ENCODE measurements at places on chromosomes 16 and 17.

- DNase-seq: peak; percentile 22
Measured at GRCh38 chr17:15124746-15125145, 140.4 kb downstream of the PMP22 start.

DNA sequence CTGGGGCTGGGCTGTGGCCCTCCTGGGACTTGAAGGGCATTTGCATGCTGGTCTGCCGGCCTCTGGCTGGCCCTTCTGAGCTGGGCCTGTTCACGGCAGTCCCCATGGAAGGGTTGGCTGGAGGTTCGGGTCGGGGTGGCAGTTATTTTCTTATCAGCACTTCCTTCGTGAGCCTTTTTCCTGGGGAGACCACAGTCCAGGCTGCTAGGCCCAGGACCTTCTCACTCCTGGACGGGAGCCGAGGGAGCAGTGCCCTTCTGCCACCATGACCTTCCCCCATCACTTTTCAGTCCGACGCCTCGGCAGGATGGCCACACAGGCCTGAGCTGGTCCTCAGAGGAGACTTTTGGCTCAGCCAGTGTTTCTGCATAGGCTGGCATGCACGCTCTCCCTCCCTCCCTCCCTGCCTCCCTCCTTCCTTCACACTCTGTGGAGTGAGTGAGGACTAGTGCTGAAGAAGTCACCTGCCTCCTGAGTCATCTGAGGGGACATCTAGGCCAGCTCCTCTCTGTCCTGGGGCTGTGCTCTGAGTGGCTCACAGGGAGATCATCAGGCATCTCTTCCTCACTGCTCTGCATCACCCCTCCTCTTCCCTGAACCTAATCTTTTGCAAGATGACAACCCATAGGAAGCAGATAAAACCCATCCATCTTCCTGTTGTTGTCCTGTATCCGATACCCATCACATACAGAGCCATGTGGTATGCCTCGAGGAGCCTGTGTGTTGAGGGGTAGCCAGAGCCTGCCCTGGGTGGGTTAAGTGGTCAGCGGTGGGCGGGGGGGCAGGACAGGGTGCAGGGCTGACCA, 109.7 kb downstream of the RAP1GAP2 start:
- no peak for DNase-seq

DNA sequence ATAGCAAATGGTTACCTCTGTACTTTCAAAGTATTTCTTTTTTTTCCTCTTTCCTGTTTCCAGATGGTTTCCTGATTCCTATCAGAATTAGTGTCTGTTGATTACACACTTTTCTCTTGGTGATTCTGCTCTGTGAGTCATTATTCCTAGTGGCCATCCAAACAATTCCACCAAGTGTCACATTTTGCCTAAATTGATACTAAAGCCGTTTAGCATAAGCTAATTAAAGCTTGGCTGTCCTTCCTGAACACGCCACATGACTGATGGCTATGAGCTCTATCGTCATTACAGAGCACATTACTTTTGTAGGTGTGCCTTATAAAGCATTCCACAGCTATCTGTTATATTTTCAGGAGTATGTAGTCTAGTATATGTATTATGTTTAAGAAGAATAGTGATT, 671.2 kb downstream of the CDH8 start:
- no peak for DNase-seq

DNA sequence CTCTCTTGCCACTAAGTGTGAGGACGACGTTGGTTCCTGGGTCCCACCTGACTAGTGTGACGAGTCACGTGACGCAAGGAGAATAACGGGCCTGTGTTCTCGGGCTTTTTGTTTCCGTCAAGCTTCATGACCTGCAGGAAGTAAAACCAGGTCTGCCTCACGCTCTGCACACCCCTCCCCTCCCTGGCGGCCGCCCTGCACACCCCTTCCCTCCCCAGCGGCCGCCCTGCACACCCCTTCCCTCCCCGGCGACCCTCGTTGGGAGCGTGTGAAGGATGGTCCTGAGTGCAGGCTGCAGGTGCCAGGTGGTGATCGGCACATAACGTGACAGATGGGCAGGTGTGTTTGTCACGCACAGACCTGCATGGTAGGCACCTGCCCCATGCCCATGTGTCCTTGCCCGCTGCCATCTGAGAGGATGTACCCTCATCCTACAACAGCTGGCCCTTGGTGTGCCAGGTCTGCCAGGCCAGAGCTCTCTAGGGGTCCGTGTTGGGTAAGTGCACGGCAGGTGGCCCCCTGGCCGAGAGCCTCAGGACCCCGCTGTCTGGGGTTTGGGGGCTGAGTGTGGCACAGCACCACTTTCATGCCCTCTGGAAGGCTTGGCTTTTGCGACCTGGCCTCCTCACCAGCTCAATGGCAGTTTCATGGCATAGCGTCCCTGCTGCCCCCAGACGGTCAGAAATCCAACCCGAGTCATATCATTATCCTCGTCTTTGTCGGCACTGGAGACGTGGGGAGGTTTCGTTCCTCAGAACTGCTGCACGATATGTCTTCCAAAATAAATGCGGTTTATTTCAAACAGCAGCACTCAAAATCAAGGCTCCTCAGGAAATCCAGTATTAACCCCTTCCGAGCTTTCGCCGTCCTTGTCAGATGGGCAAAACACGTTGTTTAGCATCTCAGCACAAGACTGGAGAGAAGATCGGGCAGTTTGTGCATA, 191.8 kb upstream of the CHMP6 start:
- DNase-seq: no peak

DNA sequence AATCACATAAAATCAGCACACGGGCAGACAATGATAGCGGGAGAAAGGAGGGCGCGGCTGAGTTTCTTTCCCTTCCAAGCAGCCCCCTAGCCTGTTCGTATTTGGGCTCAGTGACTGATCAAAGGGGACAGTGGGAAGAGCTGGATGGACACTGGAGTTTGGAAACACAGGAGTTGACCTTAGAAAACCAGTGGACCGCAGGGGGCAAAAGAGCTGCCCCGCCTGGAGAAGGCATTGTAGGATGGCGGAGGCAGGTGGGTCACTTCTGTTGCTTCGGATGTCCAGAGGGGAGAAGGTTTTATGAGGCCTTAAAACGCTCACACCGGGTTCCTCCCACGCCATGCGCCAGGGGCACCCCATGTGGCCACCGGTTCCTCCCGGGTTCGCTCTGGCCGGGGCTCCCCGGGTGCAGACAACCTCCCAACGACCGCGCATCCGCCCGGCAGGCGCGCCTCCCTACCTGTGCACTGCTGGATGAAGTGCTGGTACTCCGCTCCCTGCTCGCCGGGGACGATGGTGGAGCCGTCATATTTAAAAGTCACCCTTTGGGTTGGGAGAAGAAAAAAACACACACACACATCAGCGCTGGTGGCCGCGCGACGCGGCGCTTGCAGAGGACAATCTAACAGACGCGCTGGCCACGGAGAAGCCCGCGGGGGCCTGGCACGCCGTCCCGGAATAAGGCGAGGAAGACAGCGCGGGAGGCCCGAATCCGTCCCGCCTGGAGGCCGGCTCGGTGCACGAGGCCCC, 662 bp downstream of the COTL1 start:
- peak; percentile 46 for DNase-seq

- DNase-seq: no peak
Measured at GRCh38 chr16:56094231-56094630, 97.1 kb upstream of the GNAO1 start.

DNA sequence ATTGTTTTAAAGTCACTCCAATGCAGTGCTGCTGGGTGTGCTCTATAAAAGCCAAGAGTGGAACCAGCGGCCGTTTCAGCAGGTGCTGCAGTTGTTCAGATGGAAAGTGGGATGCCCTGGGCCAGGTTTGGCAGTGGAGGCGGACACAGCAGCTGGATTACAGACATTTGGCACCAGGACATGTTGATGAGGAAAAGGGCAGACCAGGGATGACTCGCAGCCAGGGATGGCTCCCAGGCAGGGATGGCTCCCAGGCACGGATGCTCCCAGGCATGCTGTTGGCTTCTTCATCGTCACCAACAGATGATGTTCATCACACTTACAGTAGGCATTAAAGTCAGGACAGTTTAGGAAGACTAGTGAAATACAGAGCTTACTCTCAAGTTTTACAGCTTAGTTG, 10.0 kb downstream of the GAN start:
- peak; percentile 36 for DNase-seq

DNA sequence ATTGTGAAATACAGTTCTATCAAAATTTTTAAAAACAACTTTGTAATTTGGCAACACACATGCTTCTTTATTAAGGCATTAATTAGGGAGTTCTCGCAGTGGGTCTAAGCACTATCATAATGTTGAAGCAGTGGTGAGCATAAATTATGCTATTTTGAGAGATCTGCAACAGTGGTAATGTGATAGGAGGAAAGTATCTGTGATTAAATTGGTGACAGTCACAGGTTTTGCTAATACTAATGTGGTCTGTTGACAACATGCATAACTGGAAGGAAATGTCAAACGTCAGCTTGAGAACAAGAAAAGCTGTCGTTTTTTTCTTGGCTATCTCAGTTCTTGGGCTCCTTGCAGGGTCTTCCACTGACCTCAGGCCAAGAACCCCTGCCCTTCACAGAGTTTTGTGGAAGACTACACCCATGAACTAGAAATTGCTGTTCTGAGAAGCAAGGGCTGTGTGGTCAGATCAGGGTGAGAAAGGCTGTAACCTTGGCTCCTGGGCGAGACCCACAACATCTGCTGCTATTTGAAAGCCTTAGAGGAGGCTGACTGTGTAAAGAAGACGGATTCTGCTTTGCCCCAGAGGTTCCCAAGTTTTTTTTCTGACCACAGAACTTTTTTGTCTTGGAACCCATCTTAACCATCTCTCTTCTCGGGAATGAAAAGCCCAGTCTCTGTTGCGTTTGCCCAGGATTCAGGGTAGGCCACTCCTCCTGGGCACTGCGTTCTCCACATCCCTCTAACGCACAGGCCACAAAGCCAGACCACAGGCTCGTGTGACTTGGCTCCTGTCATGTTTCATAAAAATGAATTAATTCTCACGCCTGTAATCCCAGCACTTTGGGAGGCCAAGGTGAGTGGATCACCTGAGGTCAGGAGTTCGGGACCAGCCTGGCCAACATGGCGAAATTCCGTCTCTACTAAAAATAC, 13.9 kb downstream of the ATP2A1 start:
- DNase-seq: no peak

- no peak for DNase-seq
Measured at GRCh38 chr17:43905400-43905984, 1.8 kb downstream of the MPP2 start.

- DNase-seq: no peak
Measured at GRCh38 chr17:1773696-1774181, 11.9 kb downstream of the SERPINF1 start.

- peak; percentile 87 for DNase-seq
Measured at GRCh38 chr17:65514541-65514940, 46.9 kb downstream of the AXIN2 start.

- DNase-seq: no peak
Measured at GRCh38 chr17:8255499-8255898, 6.4 kb downstream of the PFAS start.

DNA sequence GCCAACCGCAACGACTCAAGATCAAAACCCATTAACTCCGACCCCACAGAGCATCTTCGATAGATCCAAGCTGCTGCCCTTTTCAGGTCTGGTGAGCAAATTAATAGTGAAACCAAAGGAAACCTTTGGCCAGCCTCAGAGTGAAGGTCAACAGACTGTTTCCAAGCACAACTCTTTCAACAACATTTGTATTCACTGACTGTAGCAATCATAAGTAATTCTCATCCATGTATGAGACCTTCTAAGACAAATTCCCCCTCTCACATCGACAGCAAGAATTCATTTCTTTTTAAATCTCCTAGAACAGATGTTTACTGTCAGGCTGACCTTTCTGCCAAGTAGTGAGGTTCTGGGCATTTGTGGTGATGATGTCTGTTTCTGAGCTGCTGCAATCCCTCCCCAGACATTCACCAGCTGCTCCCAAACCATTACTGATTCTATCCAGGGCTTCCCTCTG, 64.2 kb downstream of the SLC39A11 start:
- DNase-seq: peak; percentile 64

DNA sequence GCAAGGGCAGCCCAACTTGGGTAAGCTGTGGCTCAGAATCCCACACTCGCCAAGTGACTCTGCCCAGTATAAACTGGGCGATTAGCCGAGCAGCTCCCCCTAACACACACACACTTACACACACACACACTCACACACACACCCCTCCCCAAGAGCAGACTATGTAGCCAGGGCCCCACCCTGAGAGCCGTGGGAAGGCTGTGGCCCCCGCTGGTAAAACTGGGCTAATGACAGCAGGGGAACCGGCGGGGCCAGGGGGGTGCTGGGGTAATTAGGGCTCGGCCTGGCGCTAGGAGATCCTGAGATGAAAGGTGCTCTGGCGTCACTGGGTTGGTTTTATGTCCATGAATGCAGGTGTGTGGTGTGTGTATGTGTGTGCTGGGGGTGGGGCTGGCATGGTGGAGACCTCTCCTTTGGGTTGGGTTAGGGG, 1.1 kb upstream of the THRA start:
- no peak for DNase-seq

- no peak for DNase-seq
Measured at GRCh38 chr17:43183921-43184320, 12.9 kb downstream of the NBR1 start.

DNA sequence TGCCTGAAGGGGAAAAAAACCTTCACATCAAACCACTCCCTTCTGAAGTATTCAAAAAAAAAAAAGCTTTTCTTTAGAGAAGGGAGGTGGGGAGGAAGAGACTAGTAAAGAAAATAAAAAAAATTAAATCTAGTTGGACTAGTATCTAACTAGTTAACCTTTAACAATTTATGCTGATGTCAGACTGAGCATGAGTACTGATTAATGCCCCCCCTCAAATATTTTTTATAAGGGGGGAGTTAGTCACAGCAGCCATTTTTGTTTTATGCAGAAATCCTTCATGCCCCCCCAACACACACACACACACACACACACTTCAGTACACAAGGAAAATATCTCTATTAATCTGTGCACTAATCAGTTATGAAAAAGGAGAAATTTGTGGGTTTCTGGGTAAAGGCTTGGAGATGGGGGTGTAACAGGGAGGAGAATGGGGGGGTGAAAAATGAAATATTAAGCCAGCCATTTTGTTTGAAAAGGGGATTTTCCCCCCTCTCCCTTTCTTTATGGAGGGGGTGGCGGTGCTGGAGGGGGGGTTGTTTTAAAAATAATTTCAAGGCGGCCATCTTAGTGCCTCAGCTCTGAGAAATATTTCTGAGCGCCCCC, 4.7 kb upstream of the CHD3 start:
- DNase-seq: peak; percentile 51

GRCh38 chr17:82892899-82893565, 53.2 kb upstream of the ZNF750 start:
- no peak for DNase-seq

- no peak for DNase-seq
Measured at GRCh38 chr17:27199948-27200347, 94.0 kb upstream of the WSB1 start.

GRCh38 chr16:47705266-47705665, 244.1 kb downstream of the PHKB start:
- no peak for DNase-seq

GRCh38 chr17:20156196-20157000, 147.2 kb downstream of the SPECC1 start:
- peak; percentile 65 for DNase-seq

All from GM03348 (cell line).